ENCODE measurements at places on chromosomes 12 and 14.

DNA sequence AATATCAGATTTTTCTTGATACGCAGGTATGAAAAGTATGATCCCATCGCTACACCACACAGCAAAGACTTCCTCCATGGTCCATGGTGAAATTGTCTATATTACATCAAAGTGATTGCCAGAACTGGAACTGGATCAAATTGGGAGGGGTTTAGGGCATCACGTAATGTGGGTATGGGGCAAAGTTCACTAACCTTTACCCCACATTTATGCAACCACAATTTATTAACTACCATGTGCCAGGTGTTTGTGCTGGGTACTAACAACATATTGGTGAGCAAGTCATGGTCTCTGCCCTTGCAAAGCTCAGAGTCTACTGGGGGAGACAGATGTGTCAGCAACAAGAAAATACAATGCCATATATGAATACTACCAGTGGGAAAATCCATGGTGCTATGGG, 258.9 kb downstream of the SUDS3 start:
- DNase-seq: no peak

GRCh38 chr14:76876076-76876475, 49.9 kb downstream of the LRRC74A start:
- DNase-seq: no peak

DNA sequence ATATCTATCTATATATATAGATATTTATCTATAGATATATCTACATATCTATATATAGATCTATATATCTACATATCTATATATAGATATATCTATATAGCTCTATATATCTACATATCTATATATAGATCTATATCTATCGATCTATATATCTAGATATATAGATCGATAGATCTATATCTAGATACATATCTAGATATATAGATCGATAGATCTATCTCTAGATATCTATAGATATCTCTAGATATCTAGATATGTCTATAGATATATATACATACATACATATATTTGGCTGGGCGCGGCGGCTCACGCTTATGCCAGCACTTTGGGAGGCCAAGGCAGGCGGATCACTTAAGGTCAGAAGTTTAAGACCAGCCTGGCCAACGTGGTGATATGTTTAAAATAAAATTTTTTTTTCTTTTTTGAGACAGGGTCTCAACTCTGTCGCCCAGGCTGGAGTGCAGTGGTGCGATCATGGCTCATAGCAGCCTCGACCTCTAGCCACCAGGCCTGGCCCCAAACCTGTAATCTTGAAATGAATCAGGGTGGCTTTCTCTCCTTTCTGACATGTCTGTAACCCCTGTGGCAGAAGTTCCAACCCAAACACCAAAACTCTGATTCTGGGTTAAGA, 18.1 kb downstream of the ARPC3 start:
- no peak for DNase-seq

DNA sequence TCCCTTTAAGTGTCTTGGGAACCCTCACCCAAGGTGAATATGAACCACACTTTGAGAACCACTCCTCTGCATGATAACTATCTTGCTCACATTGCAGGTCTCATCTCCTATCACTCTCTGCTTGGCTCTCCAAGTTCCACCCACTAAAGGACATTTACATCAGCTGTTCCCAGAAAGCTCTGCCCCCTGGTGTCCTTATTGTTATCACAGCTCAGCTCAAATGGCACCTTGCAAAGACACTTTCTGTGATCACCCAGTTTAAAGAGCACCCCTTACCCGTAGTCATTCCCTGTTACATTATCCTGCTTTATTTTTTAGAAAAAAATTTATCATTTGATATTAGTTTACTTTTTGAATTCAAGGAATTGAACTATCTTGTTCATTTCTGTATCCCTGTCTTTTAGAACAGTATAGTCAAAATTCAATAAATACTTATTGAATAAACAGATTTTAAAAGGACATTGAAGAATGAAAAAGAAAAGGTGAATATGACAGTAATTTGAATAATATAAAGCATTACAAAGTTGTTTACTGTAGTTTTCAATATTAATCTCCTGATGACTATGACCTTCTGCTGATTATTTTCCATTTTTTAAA, 20.5 kb upstream of the GUCY2C start:
- DNase-seq: no peak

DNA sequence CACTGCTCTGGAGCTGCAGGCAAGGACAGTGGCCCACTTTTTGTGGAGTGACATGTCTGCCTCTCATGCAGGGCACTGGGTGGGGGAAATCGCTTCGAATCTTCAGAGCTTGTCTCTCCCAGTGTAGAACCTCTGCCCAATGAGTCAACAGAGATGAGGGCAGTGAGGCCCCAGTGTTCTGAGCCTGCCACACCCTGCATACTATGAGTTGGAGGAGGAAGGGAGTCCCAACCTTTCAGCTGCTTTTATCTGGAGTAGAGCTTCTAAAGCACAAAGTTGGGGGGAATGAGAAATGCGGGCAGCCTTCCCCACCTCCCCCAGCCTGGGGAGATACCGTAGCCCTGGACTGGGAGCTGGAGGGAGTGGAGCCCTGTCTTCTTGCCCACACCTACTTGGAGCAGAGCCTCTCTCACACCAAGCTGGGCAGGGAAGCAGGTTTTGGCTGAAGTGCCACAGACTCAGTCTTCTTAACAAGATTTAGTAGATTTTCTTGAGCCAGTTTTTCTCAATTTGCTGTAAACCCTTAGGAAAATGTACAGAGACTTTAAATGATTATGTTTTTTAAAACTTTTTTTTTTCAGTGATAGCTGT, 159.1 kb downstream of the ADGRD1 start:
- DNase-seq: no peak

Measured in vagina (tissue), 2 donors.